ENCODE measurements at places on chromosomes 1 and 21. TPM values are rescaled to one million over a fixed set of nuclear protein-coding genes. Genes with fewer than 3 reads are reported as not detected.

GRCh38 chr1:173639102-173639501 is 4.0 kb downstream of the TEX50 start:
- peaks cover 2% of the 10 kb centered on the region for H3K27me3 ChIP-seq
- H3K4me1 ChIP-seq = no peaks in the 10 kb centered on the region
- peaks cover 7% of the 10 kb centered on the region for H3K36me3 ChIP-seq

- peak overlapping the region; percentile 27 for H3K27ac ChIP-seq
- H3K4me1 ChIP-seq = peaks cover 25% of the 10 kb centered on the region
- H3K4me3 ChIP-seq = no peak overlapping the region
- no peak for DNase-seq
- peaks cover 8% of the 10 kb centered on the region for H3K36me3 ChIP-seq
Observed at GRCh38 chr1:183069562-183070216, 46.5 kb downstream of the LAMC1 start.

- H3K27me3 ChIP-seq = no peaks in the 10 kb centered on the region
- peaks cover 13% of the 10 kb centered on the region for H3K36me3 ChIP-seq
- H3K27ac ChIP-seq = no peak overlapping the region
- no peak overlapping the region for H3K4me3 ChIP-seq
- DNase-seq = no peak
Observed at GRCh38 chr1:25342846-25343245, 4.7 kb downstream of the TMEM50A start.

- no peak overlapping the region for H3K27ac ChIP-seq
- H3K4me1 ChIP-seq = peaks cover 7% of the 10 kb centered on the region
- DNase-seq = no peak
- H3K4me3 ChIP-seq = no peak overlapping the region
- H3K36me3 ChIP-seq = peaks cover 22% of the 10 kb centered on the region
Observed at GRCh38 chr1:223788746-223789415, 56.9 kb downstream of the TP53BP2 start.

DNA sequence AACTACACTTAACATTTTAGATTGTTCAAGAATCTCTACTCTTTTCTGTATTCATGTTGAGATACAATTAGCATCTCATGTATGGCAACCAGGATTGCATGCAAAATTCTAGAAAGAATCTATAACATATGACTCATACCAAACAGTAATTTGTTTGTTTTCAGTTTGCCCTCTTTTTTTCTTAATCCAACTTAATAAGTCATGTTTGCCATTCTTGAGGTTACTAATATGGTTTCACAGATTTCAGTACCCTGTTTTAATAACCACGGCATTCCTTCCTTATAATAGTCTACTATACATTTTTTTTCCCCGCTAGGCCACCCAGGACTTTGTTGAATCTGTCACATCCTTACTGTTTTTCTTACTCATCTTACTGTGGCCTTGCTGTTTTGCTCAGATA is 140.8 kb downstream of the FMN2 start:
- H3K4me3 ChIP-seq = no peak overlapping the region
- H3K27me3 ChIP-seq = no peaks in the 10 kb centered on the region
- no peaks in the 10 kb centered on the region for H3K36me3 ChIP-seq
- no peaks in the 10 kb centered on the region for H3K4me1 ChIP-seq
- DNase-seq = no peak
- no peak overlapping the region for H3K27ac ChIP-seq

GRCh38 chr1:84835169-84835568 is 57.8 kb downstream of the LPAR3 start:
- H3K4me3 ChIP-seq = no peak overlapping the region
- DNase-seq = no peak
- H3K27me3 ChIP-seq = no peaks in the 10 kb centered on the region
- no peak overlapping the region for H3K27ac ChIP-seq
- peaks cover 4% of the 10 kb centered on the region for H3K4me1 ChIP-seq

DNA sequence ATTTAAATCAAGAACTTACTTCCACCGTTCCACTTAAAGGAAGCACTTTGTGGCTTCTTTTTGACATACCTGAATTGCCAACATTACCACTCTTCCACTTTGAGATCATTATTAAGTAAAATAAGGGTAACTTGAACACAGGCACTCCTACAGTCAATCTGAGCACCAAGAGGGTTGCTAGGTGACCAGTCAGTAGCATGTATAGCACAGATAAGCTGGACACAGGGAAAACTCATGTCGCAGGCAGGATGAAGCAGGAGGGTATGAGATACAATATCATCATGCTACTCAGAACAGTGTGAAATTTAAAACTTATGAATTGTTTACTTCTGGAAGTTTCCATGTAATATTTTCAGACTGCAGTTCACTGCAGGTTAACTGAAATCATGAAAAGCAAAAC is 47.0 kb upstream of the RAP1GAP start:
- H3K27me3 ChIP-seq = peaks cover 4% of the 10 kb centered on the region
- H3K36me3 ChIP-seq = peaks cover 24% of the 10 kb centered on the region
- H3K4me3 ChIP-seq = peak overlapping the region; percentile 2
- H3K4me1 ChIP-seq = peaks cover 4% of the 10 kb centered on the region

- H3K36me3 ChIP-seq = peaks cover 41% of the 10 kb centered on the region
- no peak overlapping the region for H3K4me3 ChIP-seq
- no peaks in the 10 kb centered on the region for H3K27me3 ChIP-seq
- no peak for DNase-seq
Observed at GRCh38 chr1:30976143-30976542, 67.6 kb upstream of the SDC3 start.

GRCh38 chr21:39073063-39073462 is 110.2 kb downstream of the PSMG1 start:
- H3K27me3 ChIP-seq = peaks cover 3% of the 10 kb centered on the region
- no peak overlapping the region for H3K27ac ChIP-seq
- peaks cover 3% of the 10 kb centered on the region for H3K36me3 ChIP-seq
- H3K4me3 ChIP-seq = no peak overlapping the region
- DNase-seq = no peak
- H3K4me1 ChIP-seq = peaks cover 10% of the 10 kb centered on the region

- H3K4me1 ChIP-seq = peaks cover 6% of the 10 kb centered on the region
- no peak overlapping the region for H3K27ac ChIP-seq
- DNase-seq = peak; percentile 47
Observed at GRCh38 chr21:45640888-45641479, 2.5 kb upstream of the PCBP3 start.

DNA sequence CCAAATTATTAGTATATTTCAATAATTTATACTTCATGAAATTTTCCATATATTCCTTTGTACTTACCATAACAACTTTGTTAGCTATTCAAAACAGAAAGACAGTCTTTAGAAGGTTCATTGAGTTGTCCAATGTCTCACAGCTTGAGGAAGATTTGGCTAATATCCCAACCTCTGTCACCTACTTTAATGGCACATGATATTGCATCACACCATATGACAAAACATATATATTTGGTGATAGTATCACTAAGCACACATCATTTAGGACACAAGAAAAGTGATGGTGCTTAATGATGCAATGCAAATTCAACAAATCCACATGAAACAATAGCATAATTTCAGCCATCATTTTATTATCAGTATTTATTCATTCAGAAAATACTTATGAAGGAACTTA is 122.0 kb upstream of the BRINP3 start:
- H3K27me3 ChIP-seq = no peaks in the 10 kb centered on the region
- peaks cover 6% of the 10 kb centered on the region for H3K4me1 ChIP-seq
- no peak overlapping the region for H3K4me3 ChIP-seq
- no peaks in the 10 kb centered on the region for H3K36me3 ChIP-seq
- no peak for DNase-seq
- no peak overlapping the region for H3K27ac ChIP-seq

GRCh38 chr1:78322928-78323680 is 167.7 kb upstream of the PTGFR start:
- H3K4me1 ChIP-seq = no peaks in the 10 kb centered on the region
- no peaks in the 10 kb centered on the region for H3K36me3 ChIP-seq

- peaks cover 5% of the 10 kb centered on the region for H3K27me3 ChIP-seq
- H3K27ac ChIP-seq = no peak overlapping the region
- peaks cover 7% of the 10 kb centered on the region for H3K4me1 ChIP-seq
- no peak for DNase-seq
Observed at GRCh38 chr1:15724949-15725880, 10.8 kb upstream of the SLC25A34 start.

- peaks cover 18% of the 10 kb centered on the region for H3K4me1 ChIP-seq
- H3K27ac ChIP-seq = peak overlapping the region; percentile 74
Observed at GRCh38 chr21:45406801-45407628, 2.0 kb downstream of the COL18A1 start.

DNA sequence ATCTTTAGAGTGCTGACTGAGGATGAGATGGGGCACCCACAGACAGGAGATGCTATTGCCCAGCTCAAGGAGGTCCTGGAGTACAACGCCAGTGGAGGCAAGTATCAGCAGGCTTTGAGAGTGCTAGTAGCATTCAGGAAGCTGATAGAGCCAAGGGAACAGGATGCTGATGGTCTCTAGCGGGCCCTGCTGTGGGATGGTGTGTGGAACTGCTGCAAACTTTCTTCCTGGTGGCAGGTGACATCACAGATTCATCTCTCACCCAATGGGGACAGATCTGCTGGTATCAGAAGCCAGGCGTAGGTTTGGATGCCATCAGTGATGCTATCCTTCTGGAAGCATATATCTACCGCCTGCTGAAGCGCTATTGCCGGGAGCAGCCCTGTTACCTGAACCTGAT is 609.8 kb upstream of the NCAM2 start:
- H3K4me1 ChIP-seq = no peaks in the 10 kb centered on the region
- H3K4me3 ChIP-seq = no peak overlapping the region
- no peak for DNase-seq
- no peaks in the 10 kb centered on the region for H3K36me3 ChIP-seq
- no peaks in the 10 kb centered on the region for H3K27me3 ChIP-seq

- H3K36me3 ChIP-seq = peaks cover 4% of the 10 kb centered on the region
- H3K4me1 ChIP-seq = peaks cover 6% of the 10 kb centered on the region
- H3K4me3 ChIP-seq = no peak overlapping the region
- DNase-seq = no peak
- H3K27me3 ChIP-seq = no peaks in the 10 kb centered on the region
Observed at GRCh38 chr21:35529171-35529863, 480.2 kb upstream of the RUNX1 start.

DNA sequence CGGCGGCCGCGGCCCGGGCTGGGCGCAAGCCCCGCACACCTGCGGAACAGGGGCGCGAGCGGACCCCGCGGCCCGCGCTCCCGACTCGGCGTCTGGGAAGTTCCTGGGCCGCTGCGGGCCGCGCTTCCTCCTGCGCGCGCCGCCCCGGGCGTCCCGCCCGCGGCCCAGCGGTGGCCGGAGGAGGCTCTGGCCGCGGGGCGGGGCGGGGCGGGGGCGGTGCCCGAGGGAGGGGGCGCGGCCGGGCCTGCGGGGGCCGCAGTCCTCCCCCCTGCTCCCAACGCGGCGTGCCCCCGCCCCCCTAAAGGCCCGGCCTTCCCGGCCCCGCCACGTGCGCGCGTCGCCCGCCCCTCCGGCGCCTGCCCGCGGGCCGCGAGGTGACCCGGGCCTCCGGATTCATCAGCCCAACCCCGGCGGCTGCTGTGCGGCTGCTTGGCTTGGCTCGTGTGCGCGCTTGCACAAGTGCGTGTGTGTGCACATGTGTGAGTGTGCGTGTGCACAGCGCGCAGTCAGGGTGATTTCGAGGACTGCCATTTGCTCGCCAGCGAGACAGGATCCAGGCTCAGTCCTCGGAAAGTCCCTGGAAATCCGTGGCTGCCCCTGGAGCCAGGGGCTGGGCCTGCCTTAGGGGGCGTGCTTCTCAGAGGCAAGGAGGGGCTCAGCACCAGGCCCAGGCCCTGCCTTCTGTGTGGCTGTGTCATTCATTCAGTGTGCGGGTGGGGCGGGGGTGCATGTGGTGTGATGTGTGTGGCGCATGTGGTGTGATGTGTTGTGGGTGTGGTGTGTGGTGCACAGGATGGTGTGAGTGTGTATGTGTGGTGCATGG is at the start of gene C2CD2:
TSS of gene C2CD2 (minus strand) at position 188 of the 823 bp plus-strand sequence. CDS start 370 bp downstream, outside the sequence.
- H3K36me3 ChIP-seq = peaks cover 9% of the 10 kb centered on the region
- H3K4me3 ChIP-seq = peak within 1 kb of the TSS; percentile 82
- peaks cover 22% of the 10 kb centered on the region for H3K4me1 ChIP-seq
- H3K27ac ChIP-seq = peak within 1 kb of the TSS; percentile 11

DNA sequence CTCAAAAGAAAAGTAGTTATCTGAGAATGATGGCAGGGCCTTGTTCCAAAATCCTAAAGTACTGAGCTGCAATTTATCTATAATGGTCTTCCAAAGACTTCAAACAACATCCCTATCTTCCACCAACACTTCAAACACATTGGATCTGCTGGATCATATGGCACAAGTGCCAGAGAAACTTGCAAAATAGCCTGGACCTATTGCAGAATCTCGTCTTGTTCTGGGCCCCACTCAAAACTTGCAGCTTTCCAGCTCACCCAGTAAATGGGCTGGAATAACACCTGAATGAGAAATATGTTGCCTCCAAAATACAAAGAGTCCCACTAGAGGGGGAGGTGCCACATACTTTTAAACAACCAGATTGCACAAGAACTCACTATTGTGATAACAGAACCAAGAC is 44.0 kb upstream of the PKN2 start:
- H3K4me3 ChIP-seq = no peak overlapping the region
- H3K27me3 ChIP-seq = no peaks in the 10 kb centered on the region
- no peaks in the 10 kb centered on the region for H3K4me1 ChIP-seq
- no peaks in the 10 kb centered on the region for H3K36me3 ChIP-seq

- no peak overlapping the region for H3K4me3 ChIP-seq
- H3K27me3 ChIP-seq = peaks cover 6% of the 10 kb centered on the region
- H3K27ac ChIP-seq = no peak overlapping the region
- DNase-seq = no peak
Observed at GRCh38 chr1:158286941-158287346, 2.8 kb upstream of the CD1C start.

GRCh38 chr1:37672136-37672870 is 20.0 kb upstream of the CDCA8 start:
- peaks cover 3% of the 10 kb centered on the region for H3K27me3 ChIP-seq
- H3K27ac ChIP-seq = no peak overlapping the region
- H3K4me1 ChIP-seq = no peaks in the 10 kb centered on the region
- H3K36me3 ChIP-seq = no peaks in the 10 kb centered on the region
- no peak for DNase-seq
- no peak overlapping the region for H3K4me3 ChIP-seq

DNA sequence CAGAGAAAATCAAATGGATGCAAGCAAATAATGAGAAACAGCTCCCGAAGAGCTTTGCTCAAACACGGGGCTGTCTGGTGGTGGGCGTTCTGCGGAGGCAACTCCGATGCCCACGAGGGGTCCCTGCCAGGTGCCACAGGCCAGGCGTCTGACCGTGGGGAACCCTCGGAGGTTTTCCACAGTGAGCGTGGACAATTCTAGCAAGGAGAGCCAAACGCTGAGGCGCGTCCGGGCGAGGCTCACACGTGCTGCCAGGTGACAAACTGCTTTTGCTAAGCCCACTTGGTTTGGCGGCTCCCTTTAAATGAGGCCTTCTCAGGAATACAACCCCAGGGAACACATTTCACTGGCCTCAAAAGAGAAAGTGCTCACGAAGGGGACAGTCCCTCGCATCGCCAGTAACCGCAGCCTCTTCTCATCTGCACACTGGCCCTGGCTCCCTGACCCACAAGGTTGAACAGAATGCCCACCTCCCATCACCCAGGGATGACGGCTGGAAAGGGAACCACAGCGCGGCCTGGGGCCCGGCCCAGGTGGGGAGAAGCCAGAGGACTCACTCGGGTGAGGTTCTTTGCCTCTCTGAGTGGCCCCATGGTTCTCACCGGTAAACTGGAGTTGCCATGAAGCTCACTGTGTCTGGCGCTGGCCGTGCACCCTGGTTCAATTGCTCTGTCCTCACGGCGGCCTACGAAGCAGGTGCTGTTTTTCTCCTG is 97.4 kb downstream of the PRDM16 start:
- no peaks in the 10 kb centered on the region for H3K36me3 ChIP-seq
- no peak overlapping the region for H3K27ac ChIP-seq
- no peak for DNase-seq
- no peaks in the 10 kb centered on the region for H3K4me1 ChIP-seq
- peaks cover 9% of the 10 kb centered on the region for H3K27me3 ChIP-seq

MAB21L3 gene
- total RNA-seq = 0.18 TPM

FAM110D gene
- 13.5 TPM for total RNA-seq

CELA2A gene
- not detected for total RNA-seq

INTS11 gene
- total RNA-seq = 104 TPM

RAB7B gene
- not detected for total RNA-seq

ZCCHC17 gene
- total RNA-seq = 27.5 TPM

TRAF3IP3 gene
- total RNA-seq = not detected

GPR52 gene
- 0.67 TPM for total RNA-seq
